ENCODE measurements at places on chromosomes 5 and 9.

GRCh38 chr5:131218392-131218791 lies 45.5 kb upstream of the CDC42SE2 start:
- DNase-seq: no peak

GRCh38 chr9:90966031-90966290 lies 164.3 kb downstream of the SYK start:
- no peak for DNase-seq

- DNase-seq: no peak
These were observed 485.2 kb upstream of the FTMT start for GRCh38 chr5:121366515-121366914.

GRCh38 chr5:148186248-148187003 lies 16.4 kb upstream of the SPINK6 start:
- DNase-seq: no peak

DNA sequence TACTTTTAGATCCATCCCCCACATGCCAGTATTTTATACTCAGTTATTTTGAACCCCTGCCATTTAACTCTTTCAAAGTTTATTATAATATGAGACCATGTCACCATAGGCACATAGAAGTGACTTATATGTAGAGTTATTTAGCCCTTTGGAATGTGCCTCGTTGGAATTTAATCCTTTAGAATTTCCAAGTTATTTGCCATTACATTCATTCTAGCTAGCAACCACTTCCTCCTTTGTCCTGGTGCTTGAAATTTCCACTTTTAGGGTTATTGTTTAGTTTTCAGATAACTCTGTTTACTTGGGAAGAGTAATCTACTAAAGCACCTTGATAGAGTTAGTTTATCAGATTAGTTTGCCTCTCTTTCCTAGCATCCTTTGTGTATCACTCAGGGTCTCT lies 82.8 kb upstream of the TLE1 start:
- no peak for DNase-seq

GRCh38 chr5:78467752-78468357 lies 107.4 kb downstream of the SCAMP1 start:
- DNase-seq: no peak

DNA sequence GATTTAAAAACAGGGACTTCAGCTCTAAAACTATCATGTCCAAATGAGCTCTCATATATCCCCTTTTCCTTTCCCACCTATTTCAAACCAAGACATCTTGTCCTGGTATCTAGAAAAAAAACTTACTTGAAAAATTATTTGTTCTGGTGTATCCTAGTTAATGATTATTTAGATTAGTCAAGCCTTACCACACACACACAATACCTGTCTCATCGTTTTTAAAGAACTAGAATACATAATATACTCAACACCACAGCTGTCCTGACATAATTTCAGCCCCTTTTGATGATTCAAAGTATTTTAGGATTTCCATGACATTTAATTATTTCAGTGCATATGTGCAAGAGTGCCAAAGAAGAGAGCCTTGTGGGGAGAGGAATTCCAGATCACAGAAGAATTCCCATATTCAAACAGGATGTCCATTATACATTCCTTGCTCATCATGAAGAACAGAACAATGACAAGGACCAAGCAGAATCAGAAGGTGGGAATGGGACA lies 233.7 kb downstream of the SMARCA2 start:
- DNase-seq: no peak
